Amygdala (tissue), 56 donors: ENCODE measurements at places on chromosomes 7 and 10.

DNA sequence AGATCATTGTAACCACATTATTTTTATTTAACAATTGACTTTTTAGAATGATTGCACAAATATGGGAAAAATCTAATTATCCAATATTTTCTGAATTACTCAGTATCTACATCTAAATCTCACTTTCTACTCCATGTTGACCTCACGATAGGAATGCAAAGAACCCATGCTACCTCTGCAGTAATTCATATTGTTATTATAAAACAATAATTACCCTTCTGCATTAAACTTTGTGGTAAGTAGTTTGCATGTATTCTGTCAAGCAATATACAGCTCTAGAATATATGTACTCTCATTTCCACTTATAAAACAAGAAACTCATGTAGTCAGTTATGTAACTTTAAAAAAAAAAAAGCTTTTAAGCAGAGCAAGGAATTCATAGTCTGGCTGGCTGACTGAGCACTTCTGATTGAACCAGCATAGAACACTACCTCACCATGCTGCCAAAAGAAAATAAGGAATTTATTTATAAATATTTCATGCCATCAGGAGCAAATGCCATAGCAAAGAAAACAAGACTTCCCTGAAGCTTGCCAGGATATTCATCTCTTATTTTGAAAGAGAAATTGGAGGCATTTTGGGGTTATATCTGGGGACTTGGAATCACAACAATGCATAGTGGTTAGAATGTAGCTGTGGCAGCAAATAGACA is 895.7 kb downstream of the XPNPEP1 start:
- no peak for DNase-seq

GRCh38 chr7:36278620-36279172 is 111.0 kb upstream of the ANLN start:
- no peak for DNase-seq

- DNase-seq: no peak
Measured at GRCh38 chr10:73750819-73751218, 6.6 kb downstream of the SEC24C start.

- DNase-seq: no peak
Measured at GRCh38 chr7:83484266-83484665, 164.7 kb downstream of the SEMA3E start.

DNA sequence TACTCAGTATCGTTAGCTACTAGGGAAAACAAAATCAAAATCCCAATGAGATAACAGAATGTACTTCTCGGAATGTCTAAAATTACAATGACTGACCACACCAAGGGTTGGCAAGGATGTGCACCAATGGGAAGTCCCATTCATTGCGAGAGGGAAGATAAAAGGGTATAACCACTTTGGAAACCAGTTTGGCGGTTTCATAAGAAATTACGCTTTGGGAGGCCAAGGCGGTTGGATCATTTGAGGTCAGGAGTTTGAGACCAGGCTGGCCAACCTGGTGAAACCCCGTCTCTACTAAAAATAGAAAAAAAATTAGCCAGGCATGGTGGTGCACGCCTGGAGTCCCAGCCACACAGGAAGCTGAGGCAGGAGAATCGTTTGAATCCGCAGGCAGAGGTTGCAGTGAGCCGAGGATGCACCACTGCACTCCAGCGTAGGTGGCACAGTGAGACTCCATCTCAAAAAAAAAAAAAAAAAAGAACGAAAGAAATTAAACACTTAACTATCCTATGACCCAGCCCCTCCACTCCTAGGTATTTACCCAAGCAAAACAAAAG is 7.6 kb downstream of the HACD1 start:
- DNase-seq: no peak

- DNase-seq: no peak
Measured at GRCh38 chr7:37915438-37915837, 1.2 kb downstream of the SFRP4 start.

GRCh38 chr7:106126170-106126938 is 14.2 kb upstream of the SYPL1 start:
- DNase-seq: no peak
